Thyroid gland (tissue), 4 donors: ENCODE measurements at places on chromosomes 6 and 20.

DNA sequence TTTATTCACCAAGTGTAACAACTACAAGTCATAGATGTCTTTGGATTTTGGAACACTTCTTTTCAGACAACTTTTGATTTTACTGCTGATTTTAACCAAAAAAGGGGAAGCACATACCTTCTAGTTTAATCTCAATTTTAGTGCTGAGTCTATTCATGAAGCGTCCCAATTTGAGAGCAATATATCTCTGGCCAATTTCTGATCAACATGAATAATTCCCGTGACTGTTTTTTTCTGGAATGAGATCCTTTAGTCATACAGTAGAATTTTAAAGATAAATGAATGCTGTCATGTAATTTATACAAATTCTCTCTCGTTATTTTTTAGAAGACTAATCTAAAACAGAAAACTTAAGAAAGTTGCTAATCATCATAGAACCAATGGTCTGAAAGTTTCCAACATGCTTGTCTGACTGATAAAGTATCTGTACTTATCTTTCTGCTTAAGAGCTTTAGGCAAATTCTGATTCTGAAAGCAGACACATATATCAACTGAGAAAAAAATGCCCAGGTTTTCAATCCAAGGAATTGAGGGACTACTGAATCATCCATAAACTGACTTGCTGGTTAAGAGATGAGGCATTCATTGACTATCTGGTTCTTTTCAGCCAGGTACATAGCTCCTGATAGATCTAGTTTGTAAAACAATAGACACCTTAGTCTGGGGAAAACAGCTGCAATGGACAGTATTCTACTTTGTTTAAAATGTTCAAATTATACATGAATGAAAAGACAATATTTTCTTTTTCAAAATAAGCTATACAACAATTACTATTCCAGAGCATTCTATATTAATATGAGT, 657.5 kb downstream of the RFPL4B start:
- H3K4me3 ChIP-seq = no peak overlapping the region
- H3K27ac ChIP-seq = no peak overlapping the region
- H3K4me1 ChIP-seq = no peaks in the 10 kb centered on the region

DNA sequence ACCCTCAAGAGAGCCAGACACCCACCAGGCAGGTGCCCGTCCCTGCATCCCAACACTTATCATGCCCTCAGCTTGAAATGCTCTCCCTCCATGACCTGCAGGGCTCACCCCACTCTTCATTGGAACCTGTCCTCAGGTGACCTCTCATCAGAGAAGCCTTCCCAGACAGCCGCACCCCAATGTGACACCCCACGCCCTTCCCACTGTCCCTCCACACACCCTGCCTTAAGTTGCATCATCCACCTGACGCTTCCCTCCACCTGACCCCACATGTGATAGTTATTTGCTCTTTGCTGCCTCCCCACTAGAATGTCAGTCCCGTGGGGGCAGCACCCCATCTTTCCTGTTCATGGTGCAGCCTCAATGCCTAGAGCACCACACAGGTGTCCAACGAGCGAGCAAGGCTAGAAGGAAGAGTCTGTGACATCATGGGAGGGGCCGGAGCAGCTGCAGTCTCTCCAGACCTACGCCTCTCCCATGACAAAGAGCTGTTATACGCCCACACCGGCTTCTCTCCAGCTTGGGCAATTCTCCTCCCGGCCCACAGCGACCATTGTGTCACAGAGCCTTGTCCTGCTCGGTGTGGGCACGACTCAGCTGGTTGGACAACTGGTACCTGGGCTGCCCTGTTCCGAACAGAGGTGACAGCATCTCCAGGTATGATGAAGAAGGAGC, 58.2 kb downstream of the NFATC2 start:
- no peak overlapping the region for H3K27ac ChIP-seq
- H3K36me3 ChIP-seq = no peaks in the 10 kb centered on the region
- no peak overlapping the region for H3K4me3 ChIP-seq
- DNase-seq = no peak
- no peaks in the 10 kb centered on the region for H3K27me3 ChIP-seq

DNA sequence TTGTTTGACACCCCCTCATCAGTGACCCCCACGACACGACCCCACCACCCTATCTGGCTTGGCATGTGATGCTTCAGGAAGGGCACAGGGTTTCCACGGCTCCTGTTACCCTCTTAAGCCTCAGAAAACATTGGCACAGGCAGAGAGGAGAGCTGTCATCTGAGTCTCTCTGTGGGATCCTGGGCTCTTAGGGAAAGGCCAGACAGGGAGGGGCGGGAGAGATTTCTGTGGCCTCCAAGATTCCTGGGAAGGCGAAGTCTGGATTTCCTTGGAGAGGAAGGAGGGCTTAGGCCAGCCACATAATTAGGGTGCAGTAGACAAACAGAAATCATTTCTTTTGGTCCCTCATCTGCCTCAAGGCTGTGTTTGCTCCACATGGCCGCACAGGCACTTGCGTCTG, 191.6 kb upstream of the SNX9 start:
- no peaks in the 10 kb centered on the region for H3K4me1 ChIP-seq
- H3K36me3 ChIP-seq = no peaks in the 10 kb centered on the region
- DNase-seq = no peak
- H3K27me3 ChIP-seq = no peaks in the 10 kb centered on the region
- no peak overlapping the region for H3K4me3 ChIP-seq

GRCh38 chr6:136192902-136193301, 57.2 kb downstream of the MTFR2 start:
- H3K36me3 ChIP-seq = peaks cover 4% of the 10 kb centered on the region
- no peak overlapping the region for H3K4me3 ChIP-seq
- no peak for DNase-seq
- H3K27ac ChIP-seq = no peak overlapping the region
- H3K4me1 ChIP-seq = no peaks in the 10 kb centered on the region

- H3K27me3 ChIP-seq = no peaks in the 10 kb centered on the region
- no peak for DNase-seq
- no peaks in the 10 kb centered on the region for H3K36me3 ChIP-seq
- H3K27ac ChIP-seq = no peak overlapping the region
- no peak overlapping the region for H3K4me3 ChIP-seq
- no peaks in the 10 kb centered on the region for H3K4me1 ChIP-seq
Observed at GRCh38 chr6:138716971-138717665, 56.5 kb upstream of the CCDC28A start.
